ENCODE measurements at places on chromosomes 4 and X.

DNA sequence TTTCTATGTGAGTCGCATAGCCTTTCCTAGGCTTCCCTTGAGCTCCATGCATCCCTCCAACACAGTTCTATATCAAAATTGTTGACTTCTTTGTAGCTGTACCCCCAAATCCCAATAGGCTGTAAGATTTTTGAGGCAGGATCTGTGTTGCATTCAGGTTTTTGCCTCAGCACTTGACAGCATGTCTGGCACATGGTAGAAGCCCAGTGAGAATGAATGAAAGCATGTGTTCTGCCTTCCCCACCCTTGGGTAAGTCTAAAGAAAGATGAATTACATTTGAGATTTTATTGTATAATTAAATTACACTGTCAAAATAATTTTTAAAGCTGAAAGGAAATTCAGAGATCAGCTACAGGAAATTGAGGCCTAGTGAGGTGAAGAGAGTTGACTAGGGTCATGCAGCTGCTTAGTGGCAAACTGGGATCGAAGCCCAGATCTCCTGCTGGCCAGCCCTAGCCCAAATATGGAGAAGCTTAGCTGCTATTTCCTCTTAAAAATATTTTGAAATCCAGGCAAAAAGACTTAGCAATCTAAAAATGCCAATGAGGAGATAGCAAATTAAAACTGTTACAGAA lies 122.5 kb downstream of the SPATA18 start:
- no peak overlapping the region for H3K27ac ChIP-seq
- H3K36me3 ChIP-seq = no peaks in the 10 kb centered on the region
- DNase-seq = no peak
- no peaks in the 10 kb centered on the region for H3K27me3 ChIP-seq

DNA sequence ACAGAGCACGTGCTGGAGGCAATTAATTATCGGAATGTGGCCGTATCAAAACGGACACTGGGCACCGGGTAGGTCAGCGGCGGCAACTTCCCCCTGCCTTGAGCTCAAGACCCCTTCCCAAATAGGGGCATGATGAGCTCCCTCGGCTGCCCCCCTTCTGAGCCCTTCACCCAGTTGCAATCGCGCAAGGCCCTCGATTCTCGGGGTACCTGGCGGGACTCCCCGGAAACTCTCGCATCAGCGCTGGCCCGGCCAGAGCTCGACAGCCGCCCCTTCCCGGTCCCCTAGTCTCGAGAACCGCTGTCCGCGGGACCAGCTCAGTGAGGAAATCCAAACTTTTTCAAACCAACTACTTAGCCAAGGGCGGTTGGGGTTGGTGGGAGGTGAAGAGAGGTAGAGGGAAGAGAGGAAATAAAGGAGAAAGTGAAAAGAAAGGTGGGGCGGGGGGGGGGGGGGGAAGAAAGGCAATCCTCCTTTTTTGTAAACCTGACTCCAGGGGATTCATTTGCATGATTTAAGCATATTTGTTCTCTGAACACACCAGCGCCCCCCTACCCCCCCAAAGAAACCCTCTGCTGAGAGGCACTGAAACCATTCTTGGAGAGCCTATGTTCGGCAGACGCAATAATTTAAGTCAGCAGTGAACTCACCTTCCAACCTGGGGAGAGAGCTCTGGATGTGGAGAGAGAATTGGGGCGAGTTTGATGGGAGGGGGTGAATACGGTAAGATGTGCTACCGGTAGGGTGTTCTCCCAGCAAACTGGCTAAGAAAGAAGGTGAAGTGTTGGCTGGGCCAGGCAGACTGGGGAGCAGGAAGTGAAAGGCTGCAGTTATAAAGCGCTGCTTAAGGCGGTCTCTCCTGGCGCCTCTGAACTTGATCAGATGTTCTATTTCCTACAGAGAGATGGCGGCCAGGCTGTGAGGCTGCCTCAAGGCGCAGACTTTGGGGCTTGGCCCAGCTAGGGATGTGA lies 2.0 kb upstream of the ZIC3 start:
- peaks cover 15% of the 10 kb centered on the region for H3K27me3 ChIP-seq
- DNase-seq = no peak
- no peak overlapping the region for H3K27ac ChIP-seq
- H3K36me3 ChIP-seq = no peaks in the 10 kb centered on the region
- H3K4me1 ChIP-seq = no peaks in the 10 kb centered on the region

DNA sequence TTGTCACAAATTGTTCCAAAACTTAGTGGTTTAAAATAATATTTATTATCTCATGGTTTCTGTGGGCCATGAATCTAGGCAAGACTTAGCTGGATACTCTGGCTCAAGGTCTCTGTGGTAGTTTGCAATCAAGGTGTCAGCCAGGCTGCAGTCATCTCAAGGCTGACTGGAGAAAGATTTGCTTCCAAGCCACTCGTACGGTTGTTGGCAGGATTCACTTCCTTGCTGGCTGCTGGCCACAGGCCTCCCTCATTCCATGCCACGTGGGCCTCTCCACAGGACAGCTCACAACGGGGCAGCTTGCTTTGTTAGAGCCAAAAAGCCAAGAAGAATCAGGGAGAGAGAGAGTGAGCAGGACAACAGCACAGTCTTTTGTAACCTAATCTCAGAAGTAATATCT lies 101.4 kb downstream of the WWC2 start:
- H3K27ac ChIP-seq = no peak overlapping the region
- H3K27me3 ChIP-seq = no peaks in the 10 kb centered on the region
- no peak overlapping the region for H3K4me3 ChIP-seq
- DNase-seq = no peak

DNA sequence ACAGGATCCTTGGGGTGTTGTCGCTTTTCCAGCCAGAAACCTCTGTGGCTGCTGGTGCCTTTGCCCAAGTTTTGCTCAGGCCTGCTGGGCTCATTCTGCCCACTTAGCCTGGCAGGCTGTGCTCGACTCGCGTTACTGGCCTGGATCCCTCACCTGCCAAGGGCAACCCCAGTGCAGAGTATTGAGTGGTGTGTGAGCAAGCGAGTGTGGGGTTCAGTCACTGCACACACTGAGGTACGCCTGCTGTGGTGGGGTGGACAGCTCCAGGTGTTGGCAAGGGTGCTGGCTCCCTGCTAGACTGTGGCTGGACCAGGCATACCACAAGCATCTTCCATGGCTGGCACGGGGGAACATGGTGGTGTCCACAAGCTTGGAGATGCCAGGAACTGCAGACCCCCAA lies 22.6 kb downstream of the SPCS3 start:
- H3K27ac ChIP-seq = no peak overlapping the region
- H3K36me3 ChIP-seq = no peaks in the 10 kb centered on the region
- H3K4me3 ChIP-seq = no peak overlapping the region
- H3K4me1 ChIP-seq = no peaks in the 10 kb centered on the region
- DNase-seq = no peak
- H3K27me3 ChIP-seq = no peaks in the 10 kb centered on the region

DNA sequence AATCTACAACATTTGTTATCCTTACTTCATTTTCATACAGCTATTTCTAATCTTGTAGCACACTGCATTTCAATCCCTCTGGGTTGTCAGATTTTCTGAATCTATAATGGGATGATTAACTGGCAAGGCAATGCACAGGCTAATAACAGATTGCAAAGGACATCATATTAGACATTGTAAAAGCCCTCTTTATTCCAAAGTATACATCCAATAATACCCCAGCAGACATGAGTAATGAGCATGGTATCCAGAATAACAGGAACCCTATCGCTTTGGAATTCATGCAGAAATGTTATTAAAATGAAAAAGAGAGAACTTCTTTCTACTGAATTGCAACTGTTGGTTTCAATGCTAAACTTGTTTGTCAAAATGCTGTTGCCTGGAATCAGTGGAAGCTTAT lies 122.9 kb downstream of the C4orf33 start:
- no peaks in the 10 kb centered on the region for H3K4me1 ChIP-seq
- H3K36me3 ChIP-seq = no peaks in the 10 kb centered on the region
- no peaks in the 10 kb centered on the region for H3K27me3 ChIP-seq
- DNase-seq = no peak

GRCh38 chrX:65127842-65128241 lies 151.6 kb upstream of the ZC4H2 start:
- no peaks in the 10 kb centered on the region for H3K27me3 ChIP-seq
- no peak overlapping the region for H3K4me3 ChIP-seq
- no peak overlapping the region for H3K27ac ChIP-seq
- no peaks in the 10 kb centered on the region for H3K36me3 ChIP-seq
- DNase-seq = no peak

DNA sequence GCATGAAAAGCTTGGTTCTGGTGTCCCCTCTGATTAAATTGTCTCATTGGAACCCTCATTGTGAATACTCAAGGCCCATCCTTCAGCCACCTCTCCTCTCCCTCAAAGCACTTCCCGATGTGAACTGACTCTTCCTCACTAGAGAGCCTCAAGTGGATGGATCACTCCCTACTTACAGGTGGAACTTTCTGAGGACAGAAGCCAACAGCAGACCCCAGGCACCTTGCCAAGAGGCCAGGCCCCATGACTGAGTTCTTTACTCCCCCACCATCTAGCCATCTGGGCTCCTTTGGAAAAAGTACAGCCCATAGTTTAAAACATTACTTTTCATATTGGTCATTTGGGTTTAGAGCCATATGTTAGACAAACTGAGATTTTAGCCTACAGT lies 224.1 kb downstream of the SHROOM3 start:
- H3K4me3 ChIP-seq = no peak overlapping the region
- no peaks in the 10 kb centered on the region for H3K4me1 ChIP-seq
- no peaks in the 10 kb centered on the region for H3K27me3 ChIP-seq
- DNase-seq = no peak
- no peak overlapping the region for H3K27ac ChIP-seq
- H3K36me3 ChIP-seq = no peaks in the 10 kb centered on the region

GRCh38 chrX:123339221-123339905 lies 155.3 kb downstream of the GRIA3 start:
- H3K4me3 ChIP-seq = no peak overlapping the region
- H3K27me3 ChIP-seq = no peaks in the 10 kb centered on the region
- no peaks in the 10 kb centered on the region for H3K4me1 ChIP-seq
- H3K36me3 ChIP-seq = no peaks in the 10 kb centered on the region
- no peak overlapping the region for H3K27ac ChIP-seq
- DNase-seq = no peak
